Activated B cell treated with CpG ODN at 0.5 μM for 24 hours (primary cell): ENCODE measurements at places on chromosomes 1 and 21.

DNA sequence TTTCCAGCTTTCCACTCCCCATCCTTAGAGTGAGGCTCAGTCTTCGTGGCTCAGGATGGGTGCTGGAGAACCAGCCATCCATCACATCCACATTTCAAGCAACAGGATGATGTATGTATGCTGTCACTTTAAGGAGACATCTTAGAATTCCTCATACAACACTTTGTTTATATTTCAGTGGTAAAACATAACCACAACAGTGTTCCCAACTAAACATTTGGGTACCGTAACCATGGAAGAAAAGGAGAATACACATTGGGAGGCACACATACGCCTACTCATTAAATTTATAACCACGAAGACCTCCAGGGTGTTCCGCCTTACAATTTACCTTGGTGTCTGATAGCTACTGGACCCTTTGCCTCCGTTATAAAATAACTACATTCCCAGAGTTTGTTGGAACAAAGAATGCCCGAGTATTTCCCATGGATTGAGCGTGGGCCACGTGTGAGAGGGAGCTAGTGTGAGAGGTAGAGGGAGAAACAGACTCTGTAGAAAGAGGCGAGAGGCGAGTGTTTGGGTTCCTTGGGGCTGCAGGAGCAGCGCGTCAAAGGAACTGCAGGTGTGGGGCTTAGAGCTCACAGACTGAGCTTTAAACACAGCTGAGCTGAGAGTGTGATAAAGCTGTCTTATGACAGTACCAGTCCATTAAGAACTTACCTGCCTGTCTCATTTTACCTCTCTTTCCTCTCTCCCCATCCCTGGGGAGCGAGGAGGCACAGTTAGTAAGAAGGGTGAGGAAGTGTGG is 111.5 kb upstream of the USP24 start:
- H3K36me3 ChIP-seq: no peaks in the 10 kb centered on the region
- no peaks in the 10 kb centered on the region for H3K4me1 ChIP-seq
- H3K27me3 ChIP-seq: peaks cover 6% of the 10 kb centered on the region
- DNase-seq: no peak
- H3K27ac ChIP-seq: no peak overlapping the region
- H3K4me3 ChIP-seq: no peak overlapping the region

- no peaks in the 10 kb centered on the region for H3K36me3 ChIP-seq
- no peaks in the 10 kb centered on the region for H3K4me1 ChIP-seq
- no peak overlapping the region for H3K27ac ChIP-seq
- peaks cover 22% of the 10 kb centered on the region for H3K27me3 ChIP-seq
- no peak overlapping the region for H3K4me3 ChIP-seq
Measured at GRCh38 chr1:33396188-33397124, 34.4 kb downstream of the PHC2 start.

- H3K27ac ChIP-seq: no peak overlapping the region
- H3K36me3 ChIP-seq: no peaks in the 10 kb centered on the region
- no peak overlapping the region for H3K4me3 ChIP-seq
- no peak for DNase-seq
- no peaks in the 10 kb centered on the region for H3K4me1 ChIP-seq
Measured at GRCh38 chr1:13462682-13463081, 51.1 kb downstream of the LRRC38 start.

- H3K27ac ChIP-seq: no peak overlapping the region
- no peaks in the 10 kb centered on the region for H3K27me3 ChIP-seq
- no peaks in the 10 kb centered on the region for H3K4me1 ChIP-seq
- no peaks in the 10 kb centered on the region for H3K36me3 ChIP-seq
- DNase-seq: no peak
Measured at GRCh38 chr1:242059976-242060375, 61.1 kb upstream of the MAP1LC3C start.

- no peak overlapping the region for H3K27ac ChIP-seq
- no peaks in the 10 kb centered on the region for H3K4me1 ChIP-seq
- DNase-seq: no peak
Measured at GRCh38 chr1:58136387-58136786, 410.1 kb downstream of the OMA1 start.

DNA sequence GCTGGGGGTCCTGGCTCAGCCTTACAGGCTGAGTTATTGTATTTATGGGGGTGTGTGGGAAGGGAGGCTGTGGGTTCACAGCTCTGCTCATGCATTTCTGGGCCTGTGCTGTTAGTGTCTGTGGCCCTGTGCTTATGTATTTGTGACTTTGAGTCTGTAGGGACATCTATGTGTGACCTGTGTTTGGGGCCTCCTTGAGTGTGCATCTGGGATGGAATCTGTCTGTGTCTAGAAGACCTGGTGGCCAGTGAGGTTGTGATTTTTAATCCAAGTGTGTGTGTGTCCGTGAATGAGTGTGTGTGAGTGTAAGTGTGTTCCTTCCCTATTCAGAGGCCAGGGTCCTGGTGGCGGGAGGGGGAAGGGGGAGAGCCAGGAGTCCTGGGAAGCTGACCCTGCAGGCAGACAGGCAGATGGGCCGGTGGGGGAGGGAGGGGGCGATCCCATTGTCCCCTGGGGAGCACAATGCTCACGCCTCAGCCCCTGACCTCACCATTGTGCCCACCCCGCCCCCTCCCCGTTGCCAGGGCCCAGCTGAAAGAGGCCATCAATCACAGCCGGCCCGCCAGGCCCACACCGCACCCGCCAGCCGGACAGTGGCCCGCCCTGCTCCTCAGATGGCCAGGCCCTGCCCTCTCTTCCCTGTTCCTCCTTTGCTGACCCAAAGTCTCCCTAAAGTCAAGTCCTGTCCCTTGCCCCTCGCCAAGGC is 19.6 kb downstream of the SLC27A3 start:
- DNase-seq: no peak
- peaks cover 38% of the 10 kb centered on the region for H3K4me1 ChIP-seq
- no peak overlapping the region for H3K4me3 ChIP-seq
- no peaks in the 10 kb centered on the region for H3K36me3 ChIP-seq
- peak overlapping the region; percentile 22 for H3K27ac ChIP-seq

GRCh38 chr1:185074307-185074706 is 28.9 kb downstream of the RNF2 start:
- H3K36me3 ChIP-seq: peaks cover 13% of the 10 kb centered on the region
- DNase-seq: no peak
- no peak overlapping the region for H3K4me3 ChIP-seq
- H3K27me3 ChIP-seq: no peaks in the 10 kb centered on the region
- H3K4me1 ChIP-seq: peaks cover 36% of the 10 kb centered on the region

DNA sequence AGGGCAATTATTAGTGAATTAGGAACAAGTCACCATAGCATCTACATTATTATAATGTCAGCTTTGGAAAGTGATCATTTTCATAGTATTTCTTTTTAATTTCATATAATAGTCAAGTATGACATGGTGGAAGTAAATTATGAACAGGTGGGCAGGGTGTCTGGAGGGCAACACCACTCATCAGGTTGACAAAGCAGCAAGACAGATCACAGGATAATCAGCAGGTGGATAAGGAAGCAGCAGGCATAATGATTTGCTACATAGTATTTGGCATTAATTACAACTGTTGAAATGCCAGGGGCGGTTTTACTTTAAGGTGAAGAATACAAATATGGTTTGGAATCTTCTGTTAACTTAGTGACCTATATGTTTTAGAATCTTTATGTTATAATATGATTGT is 1342.2 kb downstream of the PLA2G4A start:
- no peaks in the 10 kb centered on the region for H3K36me3 ChIP-seq
- no peak overlapping the region for H3K4me3 ChIP-seq
- H3K27ac ChIP-seq: no peak overlapping the region
- no peak for DNase-seq
- no peaks in the 10 kb centered on the region for H3K27me3 ChIP-seq
- no peaks in the 10 kb centered on the region for H3K4me1 ChIP-seq
